ENCODE measurements at places on chromosomes 1 and 21.
A peak's percentile ranks its signal among the peaks of the same experiment; 100 is the strongest.

GRCh38 chr1:245121523-245121922 lies 33.3 kb upstream of the KIF26B start:
- DNase-seq: no peak

DNA sequence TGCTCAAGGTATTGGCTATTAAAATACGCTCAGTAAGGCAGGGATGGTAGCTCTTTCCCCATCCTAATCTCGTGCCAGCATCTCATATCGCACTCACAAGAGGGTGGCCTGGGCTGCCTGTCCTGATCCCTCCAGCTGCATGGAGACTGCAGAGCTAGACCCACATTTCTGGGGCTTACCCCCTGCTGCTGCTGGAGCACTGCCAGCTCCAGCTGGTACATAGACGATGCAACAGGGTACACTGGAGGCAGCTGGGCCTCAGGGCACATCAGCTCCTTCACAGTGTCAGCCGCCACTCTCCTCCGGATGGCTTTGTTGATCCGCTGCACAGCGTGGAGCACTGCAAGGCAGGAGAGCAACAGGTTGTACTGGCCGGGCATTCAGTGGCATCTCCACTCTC lies 16.0 kb downstream of the IQGAP3 start:
- DNase-seq: no peak

DNA sequence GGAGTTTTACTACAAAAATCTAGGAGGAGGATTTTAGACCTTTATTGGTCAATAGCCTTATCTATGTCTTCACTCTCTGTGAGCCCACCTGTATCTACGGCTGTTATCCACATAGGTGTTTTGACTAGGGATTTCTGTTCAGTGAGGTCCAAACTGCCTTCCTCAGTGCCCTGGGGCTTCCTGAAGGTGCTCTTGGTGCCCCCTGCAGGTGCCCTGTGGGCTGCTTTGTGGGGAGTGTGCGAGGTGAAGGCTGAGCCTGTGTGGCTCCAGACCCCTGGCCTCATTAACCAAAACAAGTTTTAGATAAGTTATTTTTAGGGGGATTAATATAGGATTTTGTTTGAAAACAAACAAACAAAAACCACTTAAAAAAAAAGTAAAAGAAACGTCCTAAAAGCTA lies 122.5 kb downstream of the KIF26B start:
- no peak for DNase-seq

GRCh38 chr1:31834501-31834900 lies 18.7 kb upstream of the SPOCD1 start:
- DNase-seq: no peak

- no peak for DNase-seq
Observed at GRCh38 chr1:58586271-58586670, 9.2 kb upstream of the TACSTD2 start.

DNA sequence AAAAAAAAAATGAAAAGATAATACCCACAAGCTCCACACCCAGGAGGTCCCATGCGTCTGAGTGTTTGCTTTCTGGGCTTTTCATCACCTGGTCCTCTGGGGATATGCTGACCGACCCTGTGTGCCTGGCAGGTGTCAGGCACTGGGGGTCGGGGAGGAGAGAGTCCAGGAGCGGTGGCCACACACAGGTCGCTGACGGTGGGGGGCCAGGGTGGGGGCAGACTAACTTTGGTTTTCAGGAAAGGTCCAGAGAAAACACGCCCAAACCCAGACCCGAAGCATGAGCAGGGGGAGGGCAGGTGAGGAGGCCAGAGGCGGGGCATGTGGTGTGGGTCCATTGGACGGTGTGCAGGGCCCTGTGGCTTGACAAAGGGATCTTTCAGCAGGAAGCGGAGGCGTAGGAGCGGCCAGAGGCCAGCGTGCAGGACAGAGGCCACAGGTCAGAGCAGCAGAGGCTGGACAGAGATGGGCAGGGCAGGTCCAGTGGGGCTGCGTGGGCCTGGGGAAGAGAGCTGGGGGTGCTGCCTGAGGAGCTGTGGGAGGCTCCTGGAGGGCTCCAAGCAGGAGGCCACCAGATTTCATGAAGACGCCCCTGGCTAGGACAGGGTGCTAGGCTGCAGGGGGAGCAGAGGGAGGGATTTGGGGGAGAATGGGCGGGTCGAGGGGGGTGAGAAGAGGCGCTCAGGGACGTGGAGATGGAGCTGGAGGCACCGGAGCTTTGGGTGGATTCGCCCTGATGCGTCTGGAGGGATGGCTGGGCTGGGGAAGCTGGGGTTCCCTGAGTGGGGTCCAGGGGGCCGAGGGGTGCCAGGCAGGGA lies 15.8 kb downstream of the RNF223 start:
- no peak for DNase-seq

GRCh38 chr21:21232320-21232719 lies 234.1 kb downstream of the NCAM2 start:
- peak; percentile 9 for DNase-seq

- DNase-seq: no peak
Observed at GRCh38 chr1:109655615-109656519, at the start of gene GSTM4. TSS of gene GSTM4 (plus strand) at chr1:109656099. CDS start at chr1:109656390, 291 bp downstream.

DNA sequence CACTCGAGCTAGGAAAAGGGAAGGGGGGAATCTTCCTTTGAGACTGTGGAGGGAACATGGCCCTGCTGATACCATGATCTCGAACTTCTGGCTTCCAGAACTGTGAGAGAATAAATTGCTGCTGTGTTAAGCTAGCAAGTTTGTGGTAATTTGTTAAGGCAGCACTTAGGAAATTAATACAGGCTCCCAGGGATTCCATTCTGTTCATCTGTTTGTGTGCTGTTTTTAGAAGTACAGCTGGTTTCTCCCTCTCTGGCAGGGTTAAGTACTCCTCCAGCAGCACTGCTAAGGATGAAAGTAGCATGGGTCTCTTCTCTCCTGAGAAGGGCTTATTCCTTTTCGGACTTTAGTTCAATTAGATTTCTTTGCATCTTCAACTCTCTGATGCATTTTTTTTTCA lies 268.3 kb downstream of the HHIPL2 start:
- DNase-seq: no peak

DNA sequence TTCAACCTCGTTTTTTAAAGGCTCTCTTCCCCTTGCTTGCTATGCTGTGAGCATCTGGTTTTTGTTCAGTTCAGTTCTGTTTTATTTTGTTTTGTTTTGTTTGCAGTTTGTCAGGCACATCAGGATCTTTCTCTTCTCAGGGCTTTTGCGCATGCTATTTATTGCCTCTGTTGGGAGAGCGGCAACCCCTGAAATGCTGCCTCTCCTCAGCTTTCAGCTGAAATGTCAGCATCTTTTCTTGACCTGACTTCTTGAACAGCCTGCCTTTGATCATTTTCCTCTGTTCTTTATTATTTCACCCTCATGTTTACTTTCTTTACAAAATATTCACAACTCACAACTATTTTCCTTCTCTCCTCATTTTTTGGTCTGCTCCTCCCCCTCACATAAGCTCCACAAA lies 50.4 kb upstream of the RC3H1 start:
- DNase-seq: no peak

GRCh38 chr1:76727520-76727919 lies 139.8 kb upstream of the ST6GALNAC5 start:
- DNase-seq: no peak

GRCh38 chr1:25615172-25615541 lies 1.4 kb upstream of the MAN1C1 start:
- no peak for DNase-seq

DNA sequence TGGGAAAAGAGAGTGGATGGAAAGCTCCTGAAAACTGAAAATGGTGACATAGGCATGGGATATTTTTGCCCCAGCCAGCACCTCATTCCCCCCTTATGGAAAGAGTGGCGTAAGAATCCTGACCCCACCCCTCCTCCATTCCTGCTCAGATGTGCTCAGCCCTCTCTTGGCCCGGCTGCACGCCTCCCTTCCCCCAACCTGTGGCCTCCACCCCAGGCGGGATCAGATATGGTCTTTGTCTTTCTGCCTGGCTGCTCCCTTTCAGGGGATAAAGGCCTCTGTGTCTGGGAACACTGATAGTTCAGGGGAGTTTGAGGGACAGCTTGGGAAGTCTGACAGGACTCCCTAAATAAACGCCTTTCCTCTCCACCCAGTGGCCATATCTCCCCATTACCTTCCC lies 49.8 kb downstream of the KIRREL1 start:
- no peak for DNase-seq

DNA sequence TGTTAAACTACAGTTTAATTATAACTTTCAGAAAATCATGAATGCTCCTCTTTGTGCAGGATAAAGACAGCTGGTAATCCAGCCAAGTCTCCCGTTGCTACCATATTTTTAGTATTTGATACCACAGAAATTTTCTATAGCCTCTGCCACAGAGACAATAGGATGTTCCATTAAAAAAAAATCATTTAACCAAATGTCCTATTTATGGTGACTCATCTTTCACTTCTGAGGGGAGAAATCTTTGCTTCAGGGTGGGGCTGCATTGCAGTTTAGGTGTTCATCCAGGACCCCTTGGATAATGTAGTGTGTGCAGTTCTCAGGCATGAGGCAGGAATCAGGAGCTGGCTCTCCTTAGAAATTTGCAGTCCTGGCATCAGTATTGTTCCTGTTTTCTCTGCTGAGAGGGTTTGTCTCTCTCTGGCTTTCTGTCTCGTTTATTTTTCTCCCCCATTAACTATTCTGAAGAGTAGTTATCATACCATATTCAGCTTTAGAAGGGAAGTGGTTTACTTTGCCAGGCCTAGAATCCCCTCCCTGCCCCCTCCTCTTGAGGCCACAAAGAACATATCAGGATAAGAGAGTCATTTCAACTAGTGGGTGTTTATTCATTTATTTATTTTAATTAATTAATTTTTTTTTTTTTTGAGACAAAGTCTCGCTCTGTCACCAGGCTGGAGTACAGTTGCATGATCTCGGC lies 3.1 kb downstream of the PRUNE1 start:
- DNase-seq: no peak

DNA sequence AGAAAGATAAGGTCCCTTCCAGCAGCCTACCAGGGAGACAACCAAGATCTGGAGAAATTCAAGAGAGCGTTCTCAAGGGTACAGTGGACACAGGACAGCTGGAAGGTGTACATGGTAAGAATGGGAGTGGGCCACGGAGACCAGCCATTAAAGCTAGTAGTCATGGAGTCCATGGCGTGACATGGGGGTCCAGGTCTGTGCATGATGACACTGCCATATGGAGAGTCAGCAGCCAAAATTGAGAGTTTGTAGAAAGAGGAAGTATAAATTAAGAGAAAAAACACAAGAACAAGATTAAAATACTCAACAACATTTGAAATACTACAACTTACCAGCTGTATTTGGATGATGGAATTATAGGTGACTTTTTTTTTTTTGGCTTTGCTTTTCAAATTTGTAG lies 7.9 kb upstream of the LORICRIN start:
- DNase-seq: no peak

- DNase-seq: no peak
Observed at GRCh38 chr1:46285730-46286477, 17.5 kb downstream of the LRRC41 start.

- no peak for DNase-seq
Observed at GRCh38 chr1:150236614-150237100, 745 bp upstream of the ANP32E start.

- no peak for DNase-seq
Observed at GRCh38 chr1:156476501-156477298, 23.9 kb downstream of the MEF2D start.

DNA sequence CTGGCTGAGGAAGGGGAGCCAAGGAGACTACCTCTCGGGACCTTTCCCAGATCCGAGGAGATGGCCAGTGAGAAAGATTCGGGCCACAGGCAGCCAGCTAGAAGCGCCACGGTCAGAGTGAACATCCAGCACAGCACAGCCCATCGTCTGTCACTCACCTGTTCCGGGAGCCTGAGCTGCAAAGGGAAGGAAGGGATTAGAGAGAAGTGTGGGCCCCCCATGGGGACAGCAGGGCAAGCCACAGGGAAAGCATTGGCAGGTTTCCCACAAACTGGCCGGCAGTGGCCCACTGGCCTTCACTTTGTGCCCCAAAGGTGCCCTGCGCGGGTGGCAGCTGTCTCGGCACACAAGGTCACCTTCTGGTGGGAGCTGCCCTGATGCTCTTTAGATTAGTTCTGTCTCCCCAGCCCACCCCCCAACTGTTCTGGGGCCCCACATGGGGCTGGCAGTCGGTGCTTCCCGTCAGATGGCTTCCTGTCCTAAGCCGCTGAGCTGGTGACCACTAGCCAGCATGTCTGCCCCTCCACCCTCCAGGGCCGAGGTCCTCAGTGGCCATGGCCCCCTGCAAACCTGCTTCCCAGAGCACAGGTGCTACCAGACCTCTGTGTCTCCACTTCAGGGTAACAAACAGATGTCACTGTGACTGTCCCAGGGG lies 56.7 kb downstream of the LACTBL1 start:
- DNase-seq: no peak

GRCh38 chr1:10340930-10341590 lies 57.8 kb upstream of the PGD start:
- no peak for DNase-seq

DNA sequence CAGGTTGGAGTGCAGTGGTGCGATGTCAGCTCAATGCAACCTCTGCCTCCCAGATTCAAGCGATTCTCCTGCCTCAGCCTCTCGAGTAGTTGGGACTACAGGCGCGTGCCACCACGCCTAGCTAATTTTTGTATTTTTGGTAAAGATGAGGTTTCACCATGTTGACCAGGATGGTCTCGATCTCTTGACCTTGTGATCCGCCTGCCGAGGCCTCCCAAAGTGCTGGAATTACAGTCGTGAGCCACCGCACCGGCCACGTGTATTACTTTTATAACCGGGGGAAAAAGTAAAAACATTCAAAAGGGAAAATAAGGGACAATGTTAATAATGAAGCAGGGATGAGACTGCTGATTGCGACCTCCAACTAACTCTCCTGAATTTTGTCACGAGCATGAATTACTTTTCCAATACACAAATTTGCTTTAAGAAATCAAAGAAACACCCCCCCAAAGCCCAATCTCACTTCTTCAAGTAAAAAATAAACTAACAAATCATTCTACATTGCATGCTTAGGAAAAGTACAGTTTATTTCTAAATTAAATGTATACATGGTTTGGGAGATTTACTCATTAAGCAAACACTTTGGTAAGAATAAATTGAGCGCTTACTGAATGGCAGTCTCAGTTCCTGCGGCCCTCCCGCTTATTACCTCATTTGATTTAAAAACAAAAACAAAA lies 521 bp upstream of the ZBED6 start:
- no peak for DNase-seq

DNA sequence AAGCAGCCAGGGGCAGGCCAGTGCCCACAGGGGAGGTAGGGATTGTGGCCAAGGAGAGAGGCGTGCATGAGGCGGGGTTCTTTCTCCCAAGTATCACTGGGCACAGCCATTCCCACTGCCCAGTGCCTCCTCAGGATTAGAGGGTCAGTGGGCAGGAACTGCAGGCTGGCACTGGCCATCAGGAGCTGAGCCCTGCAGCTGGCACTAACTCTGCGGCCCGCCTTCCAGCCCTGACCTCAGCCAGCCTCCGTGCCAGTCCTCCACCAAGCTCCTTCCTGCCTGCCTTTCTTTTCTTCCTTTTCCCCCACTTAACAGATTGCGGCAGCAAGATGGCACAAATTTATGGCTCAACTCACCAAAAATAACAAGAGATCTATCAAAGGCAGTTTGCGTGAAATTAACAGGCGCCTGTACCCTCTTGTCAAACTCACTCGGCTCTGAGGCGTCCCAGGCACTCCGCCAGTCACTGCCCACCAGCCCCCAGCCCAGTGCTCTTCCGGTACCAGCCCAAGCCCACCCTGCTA lies 11.1 kb downstream of the ADGRB2 start:
- no peak for DNase-seq

- no peak for DNase-seq
Observed at GRCh38 chr1:76868916-76869315, 1.6 kb downstream of the ST6GALNAC5 start.

GRCh38 chr1:209829716-209830115 lies 1.9 kb downstream of the UTP25 start:
- DNase-seq: no peak

- DNase-seq: no peak
Observed at GRCh38 chr1:166980383-166980782, 5.0 kb upstream of the ILDR2 start.
